ENCODE measurements at places on chromosomes 7 and 10.

GRCh38 chr10:97913614-97914013 lies 64.0 kb downstream of the GOLGA7B start:
- no peak for DNase-seq

DNA sequence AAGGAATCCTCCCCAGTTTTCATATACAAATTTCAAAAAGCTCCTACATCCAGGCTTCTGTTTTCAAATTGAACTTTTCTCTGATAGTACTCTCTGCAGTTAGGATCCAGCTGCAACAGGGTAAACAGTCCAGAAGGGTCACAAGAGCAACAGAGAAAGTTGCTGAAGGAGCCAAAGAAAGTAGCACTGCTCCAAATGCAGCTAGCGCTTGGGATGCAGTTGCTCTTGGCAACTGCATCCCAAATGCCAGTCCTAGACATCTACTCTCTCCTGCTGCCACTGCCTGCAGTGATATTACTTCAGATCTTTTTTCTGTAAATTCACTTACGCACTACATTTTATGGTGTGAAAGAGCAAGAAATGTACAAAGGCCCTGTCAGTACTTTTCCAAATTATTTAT lies 14.6 kb downstream of the GPR37 start:
- no peak for DNase-seq

DNA sequence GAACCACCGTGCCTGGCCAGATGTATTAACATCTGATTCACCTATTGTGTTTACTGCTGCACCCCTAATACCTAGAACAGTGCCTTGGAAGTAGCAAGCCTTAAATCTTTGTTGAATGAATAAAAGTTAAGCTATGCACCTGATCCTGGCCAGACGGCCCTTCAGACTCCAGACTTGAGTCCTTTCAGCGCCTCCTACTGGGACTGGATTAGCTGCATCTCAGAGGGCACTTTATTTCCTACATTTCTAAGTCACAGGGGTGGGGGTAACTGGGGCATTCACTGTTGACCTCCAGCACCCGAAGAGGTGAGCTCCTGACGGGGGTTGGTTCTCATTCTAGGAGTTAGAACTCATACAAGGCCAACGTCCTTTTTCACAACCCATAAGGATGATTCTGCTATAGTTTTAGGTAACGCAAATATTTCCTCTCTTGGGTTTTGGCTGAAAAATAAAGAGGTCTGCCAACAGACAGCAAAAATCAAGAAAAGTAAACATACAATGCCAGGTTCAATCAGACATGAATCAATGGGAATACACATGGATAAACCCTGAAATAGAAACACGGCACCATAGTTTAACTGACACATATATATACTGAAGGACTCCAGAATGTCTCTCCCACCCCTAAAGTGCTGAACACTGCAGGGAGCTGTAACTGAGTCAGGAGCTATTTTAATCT lies 48.0 kb upstream of the DLG5 start:
- DNase-seq, result peak; percentile 39

DNA sequence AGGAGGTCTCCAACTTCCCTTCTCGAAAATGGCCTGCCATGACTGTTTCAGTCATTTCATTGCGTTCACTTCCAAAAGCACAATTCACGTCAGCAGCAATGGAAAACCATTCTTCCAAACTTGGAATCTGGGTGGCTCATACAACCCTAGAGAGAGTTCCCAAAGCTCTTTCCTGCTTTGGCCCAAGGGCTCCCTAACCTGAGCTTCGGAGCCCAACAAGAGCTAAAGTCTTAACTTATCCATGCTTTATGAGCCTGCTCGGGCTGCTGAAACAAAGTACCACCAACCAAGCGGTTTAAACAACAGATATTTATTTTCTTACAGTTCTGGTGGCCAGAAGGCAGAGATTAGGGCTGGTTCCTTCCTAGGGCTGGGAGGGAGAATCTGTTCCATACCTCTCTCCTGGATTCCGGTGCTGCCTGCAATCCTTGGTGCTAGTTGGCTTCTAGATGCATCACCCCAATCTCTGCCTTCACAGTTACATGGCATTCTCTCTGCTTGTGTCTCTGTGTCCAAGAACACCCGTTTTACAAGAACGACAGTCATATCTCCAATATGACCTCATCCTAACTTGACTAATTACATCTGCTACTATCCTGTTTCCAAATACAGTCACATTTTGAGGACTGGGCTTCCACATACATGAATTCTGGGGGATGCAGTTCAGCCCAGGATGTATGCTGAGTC lies 33.5 kb downstream of the CAMK2B start:
- DNase-seq, result no peak

DNA sequence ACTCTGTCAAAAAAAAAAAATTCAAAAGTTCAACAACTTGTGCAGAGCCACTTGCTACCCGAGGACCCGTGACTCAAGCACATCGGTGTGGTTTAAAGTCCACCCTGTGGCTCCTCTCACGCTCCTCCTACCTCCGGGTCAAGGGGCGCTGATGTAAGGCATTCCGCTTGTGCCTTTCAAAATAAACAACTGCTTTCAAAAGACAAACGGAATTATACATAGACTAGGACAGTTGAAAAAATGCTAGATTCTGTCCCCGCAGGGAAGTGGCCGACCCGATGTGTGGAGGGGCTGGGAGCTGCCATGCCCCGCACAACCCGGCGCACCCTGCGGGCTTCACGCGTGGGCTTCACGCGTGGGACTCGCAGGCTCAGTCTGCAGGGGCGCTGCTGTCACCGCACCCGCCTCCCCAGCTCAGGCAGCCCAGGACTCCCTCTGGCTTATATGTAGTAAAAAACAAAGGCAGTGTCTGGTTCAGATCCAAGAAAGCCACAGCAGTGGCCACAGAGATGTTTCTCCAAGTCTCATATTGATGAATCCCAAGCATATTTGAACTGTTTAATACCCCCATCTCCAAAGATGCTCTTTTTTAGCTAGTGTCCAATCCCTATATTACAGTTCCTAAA lies 239.7 kb upstream of the INHBA start:
- no peak for DNase-seq

GRCh38 chr10:29785701-29786100 lies 150.9 kb upstream of the SVIL start:
- no peak for DNase-seq

DNA sequence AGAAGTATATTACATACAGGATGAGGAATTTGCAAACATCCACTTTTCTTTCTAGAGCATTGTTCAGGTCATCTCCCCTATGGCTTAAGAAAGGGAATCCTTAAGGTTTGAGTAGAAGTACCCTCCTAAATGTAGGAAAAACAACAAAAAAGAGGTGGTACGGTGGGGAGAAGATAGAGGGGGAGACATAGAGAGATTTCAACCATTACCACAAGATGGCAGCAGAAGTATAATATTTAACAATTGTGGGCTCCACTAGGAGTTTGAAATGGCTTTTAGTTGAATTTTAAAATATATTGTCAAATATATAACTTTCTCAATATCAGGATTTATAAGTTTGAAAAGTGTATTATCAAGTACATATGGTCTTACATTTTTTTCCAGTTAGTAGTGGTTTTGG lies 72.7 kb upstream of the PRKG1 start:
- DNase-seq, result peak; percentile 27

DNA sequence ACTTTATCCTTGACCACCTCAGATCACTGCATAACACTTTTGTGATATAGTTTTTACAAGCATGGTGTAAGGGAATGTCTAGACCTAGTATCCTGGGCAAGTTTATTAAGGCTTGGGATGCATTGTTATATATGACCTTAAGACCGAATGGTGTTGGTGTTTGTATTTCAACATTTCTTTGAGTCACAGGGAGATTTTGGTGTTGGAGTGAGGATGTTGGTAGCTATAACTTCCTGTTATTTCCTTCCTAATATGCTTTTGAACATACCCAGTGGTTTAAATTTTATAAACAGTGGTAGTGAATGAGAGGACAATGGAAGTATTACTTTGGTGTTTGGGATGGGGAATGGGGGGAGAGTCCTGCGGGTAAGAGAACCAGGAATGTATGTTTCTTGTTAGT lies 2.6 kb downstream of the EXOC4 start:
- DNase-seq, result no peak

- DNase-seq, result no peak
Measured at GRCh38 chr7:80941208-80941758, 22.4 kb upstream of the SEMA3C start.

GRCh38 chr10:127740596-127740995 lies 3.6 kb downstream of the FOXI2 start:
- peak; percentile 14 for DNase-seq

GRCh38 chr10:125149036-125149679 lies 11.2 kb downstream of the CTBP2 start:
- no peak for DNase-seq

- peak; percentile 76 for DNase-seq
Measured at GRCh38 chr7:130242198-130243014, 24.3 kb upstream of the CPA2 start.

- DNase-seq, result no peak
Measured at GRCh38 chr7:148882192-148882591, 1.9 kb downstream of the EZH2 start.

- DNase-seq, result peak; percentile 95
Measured at GRCh38 chr7:69889976-69890351, 291.7 kb downstream of the AUTS2 start.

- DNase-seq, result no peak
Measured at GRCh38 chr10:6050801-6051445, 11.2 kb downstream of the IL2RA start.

DNA sequence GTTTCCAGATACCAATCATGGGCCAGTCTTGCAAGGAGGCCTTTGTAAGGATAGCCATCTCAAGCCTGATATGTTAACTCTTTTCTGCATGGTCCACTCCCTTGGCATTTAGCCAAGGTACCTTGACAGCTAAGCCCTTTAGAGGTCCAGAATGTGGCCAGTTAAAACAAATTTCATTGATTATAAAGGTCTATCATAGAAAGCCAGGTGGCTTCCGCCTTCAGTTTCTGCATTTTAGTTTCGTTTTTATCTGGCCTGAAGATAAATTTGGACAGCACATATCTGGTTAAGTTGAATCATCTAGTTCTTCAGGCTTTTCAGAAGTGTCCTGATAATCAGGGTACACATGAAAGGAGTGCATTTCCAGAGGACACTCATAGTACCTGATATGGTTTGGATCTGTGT lies 30.7 kb downstream of the ANKIB1 start:
- no peak for DNase-seq

DNA sequence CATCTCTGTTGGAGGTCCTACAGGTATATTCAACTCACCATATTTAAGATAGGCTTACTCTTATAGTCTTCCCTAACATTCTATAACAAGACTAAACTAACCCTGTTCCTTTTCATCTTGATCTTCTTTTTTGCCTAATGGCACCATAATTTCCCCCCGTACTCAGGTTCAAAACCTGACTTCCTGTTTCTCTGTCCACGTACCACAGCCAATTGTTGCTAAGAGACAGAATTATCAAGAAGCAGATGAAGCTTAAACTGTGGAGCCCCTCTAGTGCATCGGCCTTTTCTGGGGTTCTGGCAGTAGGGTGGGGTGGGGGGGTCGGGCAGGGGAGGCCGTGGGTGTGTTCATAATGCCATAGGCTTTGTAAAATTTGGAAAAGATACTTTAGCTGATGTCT lies 109.2 kb downstream of the EVX1 start:
- DNase-seq, result no peak

DNA sequence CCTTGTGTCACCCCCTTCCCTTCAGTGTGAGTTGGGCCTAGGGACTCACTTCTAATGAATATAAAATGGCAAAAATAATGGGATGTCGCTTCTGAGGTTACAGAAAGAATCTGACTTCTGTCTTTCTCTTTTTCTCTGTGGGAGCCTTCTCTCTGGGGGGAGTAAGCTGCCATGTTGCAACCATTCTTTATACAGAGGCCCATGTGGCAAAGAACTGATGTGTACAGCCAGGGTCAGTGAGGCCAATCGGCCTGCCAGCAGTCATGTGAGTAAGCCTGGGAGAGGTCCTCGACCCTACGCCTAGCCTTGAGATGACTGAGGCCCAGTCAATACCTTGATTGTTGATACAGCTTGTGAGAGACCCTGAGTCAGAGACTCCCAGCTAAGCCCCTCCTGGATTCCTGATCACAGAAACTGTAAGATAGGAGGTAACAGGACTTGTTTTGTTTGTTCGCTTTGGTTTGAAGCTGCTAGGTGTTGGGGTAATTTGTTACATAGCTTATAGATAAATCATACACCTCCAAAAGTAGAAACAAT lies 1.7 kb downstream of the TCAF1 start:
- DNase-seq, result peak; percentile 61

GRCh38 chr10:12782537-12782936 lies 219.0 kb downstream of the CCDC3 start:
- DNase-seq, result peak; percentile 66

DNA sequence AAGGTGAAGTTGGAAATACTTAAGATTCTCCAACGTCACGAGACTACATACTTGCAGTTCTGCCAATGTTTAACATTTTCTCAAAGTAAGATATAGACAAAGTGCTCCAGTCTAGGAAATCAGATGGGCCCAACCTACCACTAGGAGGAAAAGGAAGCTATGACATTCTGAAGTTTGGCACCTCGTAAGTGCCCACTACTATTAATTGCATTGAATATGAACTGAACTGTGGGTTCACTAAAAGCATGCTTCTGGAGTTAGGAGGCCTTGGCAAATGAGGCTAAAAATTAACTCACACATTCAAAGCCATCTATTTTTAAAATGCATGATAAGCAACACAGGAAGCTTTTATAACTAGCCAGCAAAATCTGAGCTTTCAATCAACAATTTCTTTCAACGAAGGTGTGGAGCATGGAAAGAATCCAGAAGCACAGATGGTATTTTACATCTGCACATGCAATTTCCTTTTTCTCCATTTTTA lies 149.7 kb downstream of the LRRTM3 start:
- DNase-seq, result no peak

All from NCI-H82 (cell line).